ENCODE measurements at places on chromosomes 2 and 18.

DNA sequence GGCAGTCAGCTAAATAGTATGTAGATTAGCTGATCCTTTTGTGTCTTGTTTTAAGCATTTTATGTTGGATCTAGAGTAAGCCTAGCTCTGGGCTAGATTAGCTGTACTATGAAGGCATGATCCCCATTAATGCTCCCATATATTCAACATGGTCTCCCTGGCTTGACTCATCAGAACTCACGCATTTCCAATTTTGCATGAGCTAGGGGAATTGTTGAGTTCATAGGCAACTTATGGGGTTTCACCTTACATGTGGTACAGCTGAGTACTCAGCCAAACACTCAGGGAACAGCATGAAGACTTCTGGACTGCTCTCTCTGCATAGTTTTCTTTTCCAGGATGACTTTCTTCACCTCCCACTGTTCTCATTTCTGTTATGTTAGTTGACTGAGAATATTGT is 248.2 kb downstream of the TMX3 start:
- DNase-seq: no peak

- DNase-seq: no peak
Observed at GRCh38 chr18:10094655-10095054, 180.8 kb downstream of the VAPA start.

- no peak for DNase-seq
Observed at GRCh38 chr2:238431-238830, 25.4 kb downstream of the SH3YL1 start.

GRCh38 chr2:218028562-218029348 is 26.0 kb upstream of the TNS1 start:
- no peak for DNase-seq

DNA sequence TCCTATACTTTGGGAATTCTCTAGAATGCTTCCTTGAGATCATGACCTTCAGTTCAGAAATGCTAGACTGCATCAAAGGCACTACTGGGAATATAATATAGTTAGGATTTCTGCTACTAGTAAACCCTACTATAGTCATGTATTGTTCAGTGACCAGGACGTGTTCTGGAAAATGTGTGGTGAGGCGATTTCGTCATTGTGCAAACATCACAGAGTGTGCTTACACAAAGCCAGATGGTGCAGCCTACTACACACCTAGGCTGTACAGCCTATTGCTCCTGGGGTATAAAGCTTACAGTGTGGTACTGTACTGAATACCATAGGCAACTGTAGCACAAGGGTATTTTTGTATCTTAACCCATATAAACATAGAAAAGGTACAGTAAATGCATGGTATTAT is 13.0 kb downstream of the CXCR4 start:
- DNase-seq: no peak

DNA sequence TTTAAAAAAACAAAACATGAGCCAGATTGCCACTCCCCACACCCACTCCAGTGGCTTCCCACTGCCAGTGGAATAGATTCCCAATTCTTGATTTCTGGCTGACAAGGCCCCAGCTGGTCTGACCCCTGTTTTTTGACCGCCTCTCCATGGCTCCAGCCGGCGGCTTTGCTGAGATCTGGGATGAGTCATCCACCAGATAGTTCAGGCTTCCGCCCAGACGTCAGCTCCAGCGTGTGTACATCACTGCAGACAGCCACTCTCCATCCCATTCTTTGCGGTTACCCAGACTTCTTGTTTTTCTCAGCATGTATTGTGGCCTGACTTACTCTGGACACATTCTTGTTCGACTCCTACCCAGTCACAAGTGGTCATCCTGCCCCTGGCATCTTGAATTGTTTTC is 227.9 kb downstream of the GBX2 start:
- DNase-seq: no peak

GRCh38 chr18:56479841-56480240 is 158.6 kb downstream of the TXNL1 start:
- no peak for DNase-seq

GRCh38 chr2:235634435-235635158 is 140.8 kb downstream of the AGAP1 start:
- DNase-seq: no peak

GRCh38 chr2:142778289-142778688 is 99.2 kb upstream of the KYNU start:
- DNase-seq: no peak

- no peak for DNase-seq
Observed at GRCh38 chr2:129464036-129464435, 515.4 kb upstream of the RAB6C start.

GRCh38 chr2:59223742-59224141 is 982.6 kb upstream of the FANCL start:
- no peak for DNase-seq

GRCh38 chr2:101474731-101475384 is at the start of gene RFX8:
Gene RFX8, minus strand, starts transcription at chr2:101475112. Its CDS starts 8,264 bp downstream, at chr2:101466848.
- DNase-seq: no peak

DNA sequence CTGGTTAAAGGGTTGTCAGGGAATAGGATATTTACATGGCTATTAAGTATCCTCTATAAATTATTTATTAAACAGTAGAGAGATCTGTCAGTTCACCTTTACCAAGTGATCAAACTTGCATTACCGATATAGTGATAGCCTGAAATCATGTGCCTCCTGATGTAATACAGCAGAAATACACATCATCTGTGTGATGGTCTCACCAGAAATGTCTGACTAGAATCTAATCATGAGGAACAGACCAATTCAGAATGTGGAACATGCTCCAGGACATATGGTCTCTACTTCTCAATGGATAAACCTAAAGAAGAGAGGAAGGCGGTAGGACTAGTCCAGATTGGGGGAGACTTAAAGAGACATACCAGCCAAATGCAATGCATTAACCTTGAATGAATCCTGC is 6.2 kb downstream of the VPS54 start:
- DNase-seq: no peak

GRCh38 chr18:12098374-12098773 is 4.7 kb downstream of the ANKRD62 start:
- DNase-seq: no peak

DNA sequence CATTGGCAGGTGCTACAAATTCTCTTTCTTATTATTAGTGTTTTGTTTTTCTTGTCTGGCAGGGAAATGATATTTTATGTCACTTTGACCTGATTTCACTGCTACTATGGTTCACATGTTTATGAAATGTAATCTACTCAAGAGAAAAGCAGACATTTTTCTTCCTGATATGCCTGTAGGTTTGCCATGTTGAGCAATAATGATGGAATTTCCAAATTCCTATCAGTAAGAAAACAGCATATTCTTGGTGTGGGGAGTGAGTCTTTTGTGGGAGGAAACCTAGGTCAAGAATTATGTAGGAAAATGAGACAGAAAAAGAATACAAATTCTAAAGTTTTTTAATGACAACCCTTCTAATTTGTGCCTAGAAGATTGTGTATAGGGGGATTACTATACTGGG is 356.4 kb downstream of the SLC4A3 start:
- DNase-seq: no peak

DNA sequence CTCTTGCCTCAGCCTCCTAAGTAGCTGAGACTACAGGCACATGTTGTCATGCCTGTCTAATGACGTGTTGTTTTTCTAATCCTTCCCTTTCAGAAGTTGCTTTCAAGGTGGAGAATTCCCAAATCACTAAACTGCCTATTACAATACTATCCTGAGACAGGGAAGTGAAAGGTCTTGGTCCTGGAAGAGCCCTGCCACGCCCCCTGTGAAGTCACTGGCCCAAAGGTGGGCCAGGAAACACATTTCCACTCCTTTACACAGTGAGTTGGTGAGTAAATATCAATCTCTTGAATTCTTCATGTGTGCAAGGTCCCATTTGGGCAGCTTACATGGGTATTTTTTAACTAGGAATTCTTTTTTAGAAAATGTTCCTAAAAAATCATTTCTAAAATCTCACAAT is 150.1 kb downstream of the THADA start:
- DNase-seq: no peak

DNA sequence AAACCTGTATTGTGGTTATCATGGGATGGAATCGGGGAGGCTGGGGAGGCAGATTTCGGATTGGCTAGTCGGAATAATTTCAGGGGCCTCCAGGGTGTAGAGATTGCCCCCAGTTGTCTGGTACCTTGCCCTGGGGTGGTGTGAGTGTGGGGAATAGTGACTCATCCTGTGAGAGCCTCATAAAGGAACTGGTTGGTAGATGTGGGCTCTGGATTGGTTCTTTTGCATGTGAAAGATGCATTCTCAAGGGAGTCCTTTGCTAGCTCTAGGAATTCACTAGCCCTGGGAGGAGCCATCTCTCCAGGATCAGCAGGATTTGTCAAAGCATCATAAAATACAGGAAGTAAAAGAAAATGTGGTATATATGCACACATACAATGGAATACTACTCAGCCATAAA is 331.6 kb downstream of the SETBP1 start:
- DNase-seq: no peak

DNA sequence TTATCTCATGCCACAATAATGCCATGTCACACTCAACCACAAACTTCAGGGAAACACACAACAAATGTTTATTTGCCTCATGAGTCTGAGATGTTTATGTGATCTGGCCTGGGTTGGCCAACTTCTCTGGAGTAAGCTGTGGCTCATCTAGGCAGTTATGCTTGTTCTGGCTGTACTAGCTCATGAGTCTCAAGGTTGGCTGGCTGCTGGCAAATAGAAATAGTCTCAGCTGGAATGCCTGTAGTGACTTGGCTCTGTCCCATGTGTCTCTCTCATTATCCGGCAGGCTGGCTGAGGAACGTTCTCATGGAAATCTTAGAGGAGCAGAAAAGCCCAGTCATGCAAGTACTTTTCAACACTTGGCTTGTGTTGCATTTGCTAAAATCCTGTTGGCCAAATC is 234.9 kb upstream of the CDH2 start:
- no peak for DNase-seq

DNA sequence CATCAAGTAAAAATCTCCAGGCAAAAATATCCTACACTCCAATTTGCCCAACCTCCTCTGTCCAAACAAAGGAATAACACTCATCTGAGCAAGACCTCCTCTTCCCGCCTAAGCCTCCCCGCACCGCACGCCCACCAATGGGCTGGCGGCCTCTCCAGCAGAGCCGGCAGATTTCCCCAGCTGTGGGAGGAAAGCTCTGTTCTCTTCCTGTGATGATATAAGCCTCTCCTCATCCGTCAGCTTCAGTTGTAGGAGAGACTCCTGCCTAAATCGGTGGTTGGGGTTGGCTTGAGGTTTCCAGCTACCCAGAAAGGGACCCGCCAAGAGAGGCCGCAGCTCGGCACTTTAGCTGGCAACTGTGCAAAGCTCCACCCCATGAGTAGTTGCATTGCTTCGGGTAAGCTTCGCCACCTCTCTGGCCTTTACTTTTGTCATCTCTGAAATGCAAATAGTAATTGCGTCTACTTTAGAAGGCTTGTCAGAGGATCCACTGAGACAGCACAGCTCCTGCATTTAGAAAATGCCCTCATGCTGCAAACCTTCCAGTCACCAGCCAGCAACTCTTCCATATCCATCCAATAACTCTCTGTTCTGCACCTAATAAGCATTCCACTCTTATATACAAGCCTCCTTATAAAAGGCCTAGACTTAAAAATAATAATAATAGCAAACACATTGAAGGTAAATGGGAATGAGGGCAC is 146.4 kb downstream of the MYT1L start:
- DNase-seq: no peak

DNA sequence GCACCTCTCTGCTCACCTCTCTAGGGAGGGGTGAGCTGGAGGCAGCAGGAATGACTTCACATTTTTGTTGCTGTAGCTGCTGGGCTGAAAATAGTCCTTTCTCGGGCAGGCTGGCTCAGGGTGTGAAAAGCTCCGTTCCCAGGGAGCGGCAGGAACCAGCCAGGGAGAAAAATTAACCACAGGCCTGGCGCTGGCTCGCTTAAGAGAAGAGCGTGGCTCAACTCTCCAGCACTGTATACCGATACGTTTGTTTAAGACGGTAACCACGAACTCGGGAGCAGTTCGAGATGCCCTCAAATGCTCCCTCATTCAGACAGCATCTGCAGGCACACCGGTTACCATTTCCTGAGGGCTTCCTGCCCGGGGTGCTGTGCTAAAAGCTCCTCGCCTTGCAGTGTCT is 129.6 kb downstream of the CELF4 start:
- DNase-seq: no peak

DNA sequence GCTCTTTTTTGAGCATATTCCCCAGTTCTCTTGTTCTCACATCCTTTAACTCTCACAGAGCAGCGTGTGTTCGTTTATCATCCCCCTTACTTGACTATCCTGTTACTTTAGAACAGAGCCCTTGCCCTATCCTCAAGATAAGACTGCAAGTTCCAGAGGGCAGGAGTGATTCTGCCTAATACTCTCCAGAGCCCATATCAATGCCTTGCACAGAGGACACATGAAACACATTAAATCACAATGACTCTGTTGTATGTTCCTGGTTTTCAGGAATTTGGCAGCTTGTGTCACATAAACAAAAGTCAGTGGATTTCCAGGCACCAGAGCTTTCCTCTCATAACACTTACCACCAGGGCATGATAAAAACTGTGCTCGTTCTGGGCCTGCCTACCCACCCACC is 156.7 kb downstream of the RNF144A start:
- DNase-seq: no peak

DNA sequence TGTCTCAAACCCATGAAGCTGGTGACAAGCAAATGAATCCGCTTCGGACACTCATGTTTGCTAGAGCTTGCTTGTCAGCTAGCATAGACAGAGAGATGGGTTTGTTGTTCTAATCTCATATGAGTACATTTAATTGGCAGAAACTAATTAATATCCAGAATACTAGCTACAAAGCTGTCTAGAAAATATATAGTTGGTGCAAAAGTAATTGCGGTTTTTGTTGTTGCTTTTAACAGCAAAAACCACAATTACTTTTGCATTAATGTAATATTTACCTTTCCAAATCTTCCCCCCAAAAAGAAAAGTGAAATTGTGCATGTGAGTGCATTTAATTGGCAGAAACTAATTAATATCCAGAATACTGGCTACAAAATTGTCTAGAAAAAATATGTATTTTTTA is 1115.2 kb downstream of the TDRD15 start:
- no peak for DNase-seq

GRCh38 chr2:3768960-3769765 is 65.8 kb downstream of the DCDC2C start:
- DNase-seq: no peak

GRCh38 chr2:71566372-71566771 is 113.0 kb downstream of the DYSF start:
- DNase-seq: no peak

GRCh38 chr2:204129591-204130294 is 193.2 kb downstream of the ICOS start:
- no peak for DNase-seq
